ENCODE measurements at places on chromosomes 7 and 10.

GRCh38 chr7:49767719-49768118, 5.7 kb upstream of the VWC2 start:
- no peak for DNase-seq

GRCh38 chr10:6237199-6237530, 34.4 kb downstream of the PFKFB3 start:
- DNase-seq, result no peak

- no peak for DNase-seq
These were observed 230.6 kb upstream of the CHRM2 start for GRCh38 chr7:136637813-136638212.

GRCh38 chr7:77917500-77918262, 119.1 kb downstream of the PHTF2 start:
- no peak for DNase-seq

GRCh38 chr10:58016614-58017013, 251.1 kb downstream of the IPMK start:
- DNase-seq, result no peak

- no peak for DNase-seq
These were observed 139.3 kb upstream of the CDK13 start for GRCh38 chr7:39810710-39811109.

- no peak for DNase-seq
These were observed 225.2 kb downstream of the MAD1L1 start for GRCh38 chr7:2007551-2007950.

DNA sequence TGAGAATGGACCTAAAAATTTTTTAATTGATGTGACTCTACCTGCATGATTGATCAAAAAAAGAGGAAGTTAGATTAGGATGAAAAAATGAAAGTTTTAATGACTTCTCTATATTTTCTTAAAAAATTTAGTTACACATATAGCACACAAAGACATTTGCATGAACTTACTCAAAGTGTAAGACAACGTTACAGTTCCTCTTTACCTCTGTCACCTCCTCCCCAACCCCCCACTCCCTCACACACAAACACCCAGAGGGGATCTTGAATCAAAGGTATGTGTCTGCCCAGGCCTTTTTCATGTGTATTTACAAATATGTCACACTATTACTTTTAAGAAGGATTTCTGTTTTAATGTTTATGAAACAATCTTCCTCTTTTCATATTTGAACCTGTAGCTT, 20.6 kb upstream of the CDCA7L start:
- DNase-seq, result no peak

DNA sequence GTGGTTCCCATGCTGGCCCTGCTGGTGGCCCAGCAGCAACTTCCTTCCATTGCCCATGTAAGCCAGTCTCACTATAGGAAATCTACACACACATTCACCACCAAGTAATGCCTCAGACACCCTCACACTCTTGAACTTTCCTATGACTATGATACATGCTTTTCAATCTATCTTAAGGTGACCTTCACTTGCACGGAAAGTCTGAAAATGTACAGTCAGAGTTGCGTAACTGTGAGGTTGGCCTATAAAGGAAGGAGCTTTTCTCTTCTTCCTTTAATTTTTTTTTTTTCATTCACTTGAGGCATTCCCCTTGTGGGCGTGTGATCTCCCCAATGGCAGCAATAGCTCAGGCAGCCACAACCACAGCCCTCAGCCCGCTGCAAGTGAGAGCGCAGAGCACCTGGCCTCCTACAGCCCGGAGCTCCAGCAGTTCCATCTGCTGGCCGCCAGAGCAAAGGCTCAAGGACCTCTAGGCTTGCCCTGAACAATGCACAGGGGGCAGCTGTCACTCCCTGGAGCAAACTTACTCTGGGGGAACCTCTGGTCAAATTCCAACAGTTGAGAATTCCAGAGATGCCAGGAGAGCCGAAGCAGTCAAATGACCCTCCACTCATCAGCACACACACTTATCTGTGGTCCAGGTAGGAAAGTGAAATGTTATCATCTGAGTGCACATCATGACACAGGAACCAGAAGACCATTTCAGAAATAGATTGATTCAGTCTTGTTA, 123.1 kb upstream of the ADO start:
- DNase-seq, result peak; percentile 79

DNA sequence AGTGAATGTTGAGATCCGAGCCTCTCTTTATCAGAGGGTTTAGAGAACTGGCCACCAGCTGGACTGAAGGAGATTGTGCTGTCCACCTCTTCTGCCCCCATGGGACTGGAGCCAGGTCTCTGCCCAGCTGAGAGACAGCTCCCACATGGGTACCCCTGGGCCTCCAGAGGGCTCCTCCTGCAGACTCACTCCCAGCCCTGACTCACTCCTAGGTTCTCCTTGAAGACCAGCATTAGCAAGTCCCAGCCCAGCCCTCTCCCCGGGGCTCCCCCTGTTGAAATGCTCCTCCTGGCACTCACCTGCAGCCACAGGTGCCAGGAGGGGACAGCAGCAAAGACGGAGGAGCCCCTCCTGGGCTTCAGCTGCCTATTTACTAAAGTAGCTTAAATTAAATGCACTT, 126.9 kb downstream of the CXCL12 start:
- no peak for DNase-seq

DNA sequence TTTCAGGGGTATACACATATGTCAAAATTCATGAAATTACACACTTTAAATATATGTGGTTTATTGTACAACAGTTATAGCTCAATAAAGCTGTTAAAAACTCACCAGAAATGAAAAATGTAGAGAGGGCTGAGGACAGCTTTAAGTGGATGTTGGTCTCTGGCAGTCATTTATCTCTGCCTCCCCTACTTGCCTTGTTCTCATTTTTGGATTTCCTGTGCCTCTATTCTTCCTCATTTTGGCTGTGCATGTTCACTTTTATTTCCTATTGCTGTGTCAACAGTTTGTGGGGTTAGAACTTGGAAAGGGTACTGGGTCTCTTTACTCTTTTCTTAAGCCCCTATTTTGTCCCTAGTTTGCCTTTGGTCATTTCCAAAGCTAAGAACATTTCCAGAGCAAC, 18.6 kb upstream of the MEST start:
- DNase-seq, result no peak

GRCh38 chr7:138625849-138626230, 75.3 kb downstream of the SVOPL start:
- DNase-seq, result no peak

DNA sequence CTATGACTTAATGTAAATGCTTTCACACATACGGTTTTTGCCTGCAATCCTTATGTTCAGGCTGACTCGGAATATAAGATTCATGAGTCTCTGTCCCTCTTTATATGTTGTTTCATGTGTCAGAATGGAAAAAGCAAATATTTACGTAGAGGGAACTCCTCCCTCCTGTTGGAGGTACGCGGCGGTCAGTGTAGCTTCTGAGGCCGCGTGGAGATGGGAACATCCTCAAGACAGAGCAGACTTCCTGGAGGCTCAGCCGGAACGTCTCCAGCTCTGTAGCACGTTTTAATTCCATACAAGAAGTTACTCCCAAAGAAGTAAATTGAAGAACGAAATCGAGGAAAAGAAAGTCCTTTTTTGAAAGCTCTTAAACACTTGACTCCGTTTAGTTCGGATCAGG, 248.3 kb downstream of the EBF3 start:
- DNase-seq, result no peak

- no peak for DNase-seq
These were observed 3.5 kb upstream of the NACAD start for GRCh38 chr7:45092100-45092930.

- no peak for DNase-seq
These were observed 60.4 kb downstream of the FAM53B start for GRCh38 chr10:124683814-124684213.

DNA sequence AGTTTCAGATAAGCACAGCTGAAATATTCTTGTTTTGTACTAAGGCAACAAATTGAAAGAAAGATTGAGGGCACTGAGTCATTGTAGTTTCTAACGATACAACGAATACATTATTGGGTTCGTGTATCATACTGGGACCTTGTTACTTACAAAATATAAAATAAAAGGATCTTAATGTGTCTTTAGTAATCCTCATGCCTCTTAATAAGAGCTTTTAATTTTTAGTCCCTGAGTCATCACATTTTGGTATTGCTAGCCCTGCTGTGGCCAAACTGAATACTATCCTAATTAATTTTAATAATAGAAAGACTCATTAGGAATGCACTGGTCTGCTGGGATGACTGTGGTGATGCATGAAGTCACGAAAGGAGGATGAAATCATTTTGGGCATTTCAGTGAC, 309.7 kb downstream of the EXOC4 start:
- DNase-seq, result no peak

- DNase-seq, result no peak
These were observed 150.5 kb downstream of the PLXDC2 start for GRCh38 chr10:19966751-19967150.

GRCh38 chr10:131071721-131072120, 239.8 kb downstream of the TCERG1L start:
- no peak for DNase-seq

- no peak for DNase-seq
These were observed 211.9 kb upstream of the ETV1 start for GRCh38 chr7:14201353-14201752.

DNA sequence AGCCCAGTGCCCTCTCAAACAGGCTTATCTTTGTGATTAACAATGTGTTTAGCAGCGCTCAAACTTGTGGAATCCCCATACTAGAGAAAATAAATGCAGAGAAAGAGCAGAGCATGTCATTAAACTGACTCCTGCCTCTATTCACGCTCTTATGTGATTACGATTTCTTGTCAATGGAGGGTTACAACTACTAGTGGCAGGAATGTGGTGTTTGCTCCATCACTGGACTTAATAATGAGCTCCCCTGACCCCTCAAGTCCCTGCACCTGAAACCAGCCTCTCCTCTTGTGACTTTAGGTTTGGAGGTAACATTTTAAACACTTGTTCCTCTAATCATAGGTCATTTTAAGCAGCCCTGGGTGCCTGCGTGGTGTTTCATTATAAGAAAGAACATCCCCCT, 121.9 kb downstream of the PLPP4 start:
- no peak for DNase-seq

DNA sequence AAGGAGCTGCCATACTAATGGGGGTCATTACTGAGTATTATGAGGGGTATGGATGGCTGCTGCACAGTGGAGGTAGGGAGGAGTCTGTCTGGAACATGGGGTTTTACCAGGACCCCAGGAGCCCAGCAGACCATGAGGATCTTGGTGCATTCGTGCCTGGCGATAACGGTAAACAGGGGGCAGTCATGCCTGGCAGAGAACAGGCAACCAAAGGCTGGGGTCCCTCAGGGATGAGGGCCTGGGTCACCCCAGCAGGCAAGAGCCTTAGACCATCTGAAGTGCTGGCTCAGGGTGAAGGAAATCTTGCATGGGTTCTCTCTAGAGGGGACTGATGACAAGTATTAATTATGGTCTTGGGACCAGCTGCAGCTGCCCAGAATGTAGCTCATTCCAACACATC, 46.1 kb downstream of the MYL10 start:
- no peak for DNase-seq

- DNase-seq, result peak; percentile 74
These were observed 193.8 kb upstream of the ADO start for GRCh38 chr10:62610649-62611229.

DNA sequence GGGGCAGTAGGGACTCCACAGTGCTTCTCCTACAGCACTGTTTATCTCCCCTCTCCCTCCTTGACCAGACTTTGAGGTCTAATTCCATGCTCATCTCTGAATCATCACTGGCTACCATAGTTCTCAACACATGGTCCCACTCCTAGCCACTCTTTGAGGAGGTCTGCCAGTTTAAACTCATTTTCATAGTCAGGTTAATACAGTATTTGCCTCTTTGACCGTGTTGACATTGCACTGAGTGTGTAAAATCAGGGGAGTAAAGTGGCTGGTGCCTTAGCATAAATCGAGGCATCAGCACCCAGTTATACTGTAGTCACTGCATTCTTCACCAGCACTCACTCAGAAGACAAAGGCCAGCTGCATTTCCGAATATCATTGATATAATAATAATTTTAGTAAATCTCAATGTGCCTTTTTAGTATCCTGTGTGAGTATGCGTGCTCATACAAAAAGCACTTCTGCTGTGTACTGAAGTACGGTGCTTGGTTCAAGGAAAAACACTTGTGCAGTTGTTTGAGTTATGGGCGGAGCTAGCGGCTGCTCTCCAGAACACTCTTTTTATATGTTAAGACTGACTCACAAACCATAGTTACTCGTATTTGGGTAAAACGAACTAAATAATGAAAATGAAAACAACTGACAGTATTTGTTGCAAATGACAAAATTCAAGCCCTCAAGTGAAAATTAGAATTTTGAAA, 89.7 kb downstream of the GALNT11 start:
- DNase-seq, result no peak

- no peak for DNase-seq
These were observed 248.9 kb downstream of the ELFN1 start for GRCh38 chr7:1918881-1919525.

- DNase-seq, result no peak
These were observed 118.2 kb upstream of the PPIF start for GRCh38 chr10:79229071-79229541.

- DNase-seq, result no peak
These were observed 3.6 kb downstream of the GPR158 start for GRCh38 chr10:25178411-25178810.

GRCh38 chr7:115941703-115942268, 88.8 kb downstream of the TFEC start:
- DNase-seq, result no peak

DNA sequence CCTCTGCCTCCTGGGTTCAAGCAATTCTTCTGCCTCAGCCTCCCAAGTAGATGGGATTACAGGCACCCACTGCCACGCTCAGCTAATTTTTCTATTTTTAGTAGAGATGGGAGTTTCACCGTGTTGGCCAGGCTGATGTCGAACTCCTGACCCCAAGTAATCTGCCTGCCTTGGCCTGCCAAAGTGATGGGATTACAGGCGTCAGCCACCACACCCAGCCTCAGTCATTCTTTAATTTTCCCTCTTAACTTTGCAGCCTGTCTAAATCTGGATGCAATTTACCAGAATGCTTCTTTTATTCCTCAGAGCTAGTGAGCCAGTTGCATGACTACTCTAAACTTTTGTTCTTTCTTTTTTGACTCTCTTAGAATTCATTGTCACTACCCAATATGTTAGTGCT, 90.5 kb upstream of the CSTF2T start:
- DNase-seq, result no peak

DNA sequence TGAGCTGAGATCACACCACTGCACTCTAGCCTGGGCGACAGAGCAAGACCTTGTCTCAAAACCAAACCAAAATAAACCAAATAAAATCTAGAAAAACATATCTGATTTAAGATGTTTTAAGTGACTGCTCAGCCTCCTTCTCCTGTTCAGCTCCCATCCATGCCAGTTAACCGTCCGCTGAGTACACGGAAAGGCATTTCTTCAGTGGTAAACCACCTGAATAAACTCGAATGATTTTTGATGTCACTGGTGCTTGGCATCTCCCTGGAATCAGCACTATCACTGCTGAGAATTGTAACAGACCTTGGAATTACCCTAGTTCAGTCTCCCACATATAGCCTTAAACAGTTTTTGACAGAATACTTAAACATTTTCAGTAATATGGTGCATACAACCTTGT, 24.1 kb upstream of the NRCAM start:
- DNase-seq, result no peak

DNA sequence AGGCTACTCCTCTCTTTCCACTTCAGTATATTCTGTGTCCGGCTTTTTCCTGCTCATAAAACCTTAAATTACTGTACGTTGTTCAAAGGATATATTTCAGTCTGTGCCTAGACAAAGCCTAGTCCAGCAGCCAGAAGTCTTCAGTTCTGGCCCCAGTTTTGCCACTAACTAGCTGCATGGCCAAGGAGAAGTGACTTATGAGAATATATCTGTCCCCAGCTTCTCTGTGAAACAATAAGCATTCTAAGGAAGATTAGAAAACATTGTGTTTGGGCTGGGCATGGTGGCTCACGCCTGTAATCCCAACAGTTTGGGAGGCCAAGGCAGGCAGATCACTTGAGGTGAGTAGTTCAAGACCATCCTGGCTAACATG, 105.0 kb upstream of the HDAC9 start:
- no peak for DNase-seq

Data from stimulated activated CD4-positive, alpha-beta T cell treated with anti-CD3 and anti-CD28 coated beads, Interleukin-4, amount 100 ng/mL, for 1 hour (primary cell).